ENCODE measurements at places on chromosomes 11 and 22. TPM values are rescaled to one million over a fixed set of nuclear protein-coding genes. Genes with fewer than 3 reads are reported as not detected.

Gene HTATIP2
- 16.5 TPM for total RNA-seq

GRCh38 chr22:30314915-30315314, 11.8 kb downstream of the TBC1D10A start:
- no peak overlapping the region for H3K4me3 ChIP-seq
- no peak overlapping the region for H3K27ac ChIP-seq
- H3K27me3 ChIP-seq = no peaks in the 10 kb centered on the region
- DNase-seq = no peak
- H3K4me1 ChIP-seq = peaks cover 76% of the 10 kb centered on the region
- H3K36me3 ChIP-seq = no peaks in the 10 kb centered on the region

Gene C11orf86
- total RNA-seq = not detected

- H3K4me1 ChIP-seq = no peaks in the 10 kb centered on the region
- no peak overlapping the region for H3K4me3 ChIP-seq
- no peaks in the 10 kb centered on the region for H3K27me3 ChIP-seq
- no peaks in the 10 kb centered on the region for H3K36me3 ChIP-seq
These were observed 14.1 kb downstream of the MIAT start for GRCh38 chr22:26671317-26672059.

Gene DRAP1
- total RNA-seq = 18.1 TPM

- H3K36me3 ChIP-seq = no peaks in the 10 kb centered on the region
- no peaks in the 10 kb centered on the region for H3K27me3 ChIP-seq
- no peak overlapping the region for H3K4me3 ChIP-seq
These were observed 20.6 kb downstream of the IFT27 start for GRCh38 chr22:36755316-36755715.

Gene FLRT1
- not detected for total RNA-seq
